ENCODE measurements at places on chromosomes 12 and 14. TPM values are rescaled to one million over a fixed set of nuclear protein-coding genes. Genes with fewer than 3 reads are reported as not detected.

ASCL1 gene
- not detected for total RNA-seq

KCNC2 gene
- total RNA-seq: not detected

CIROP gene
- not detected for total RNA-seq

SLC10A1 gene
- not detected for total RNA-seq

BEST3 gene
- 0.55 TPM for total RNA-seq

C12orf56 gene
- total RNA-seq: not detected

EFS gene
- 3.3 TPM for total RNA-seq

CLEC2B gene
- total RNA-seq: 3.7 TPM

TBX5 gene
- 73.5 TPM for total RNA-seq

DNM1L gene
- 53.7 TPM for total RNA-seq

Data from left ventricle myocardium superior (tissue), 1 donor.